ENCODE measurements at places on chromosomes 1 and 21.

- no peak for DNase-seq
These were observed 696 bp downstream of the TGFB2 start for GRCh38 chr1:218345673-218346390.

- DNase-seq = no peak
These were observed 30.2 kb downstream of the PRDX6 start for GRCh38 chr1:173507205-173507846.

- DNase-seq = no peak
These were observed 41.0 kb upstream of the GPR88 start for GRCh38 chr1:100496896-100497295.

DNA sequence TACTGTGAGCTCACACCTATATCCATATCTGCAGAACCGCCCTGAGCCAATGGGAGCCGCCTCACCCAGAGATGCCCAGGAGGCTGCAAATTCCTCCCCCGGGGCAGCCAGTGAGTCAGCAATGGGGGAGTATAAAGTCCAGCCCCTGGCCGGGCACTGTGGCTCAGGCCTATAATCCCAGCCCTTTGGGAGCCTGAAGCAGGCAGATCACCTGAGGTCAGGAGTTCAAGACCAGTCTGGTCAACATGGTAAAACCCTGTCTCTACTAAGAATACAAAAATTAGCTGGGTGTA, 5.0 kb upstream of the CLCNKB start:
- DNase-seq = no peak

DNA sequence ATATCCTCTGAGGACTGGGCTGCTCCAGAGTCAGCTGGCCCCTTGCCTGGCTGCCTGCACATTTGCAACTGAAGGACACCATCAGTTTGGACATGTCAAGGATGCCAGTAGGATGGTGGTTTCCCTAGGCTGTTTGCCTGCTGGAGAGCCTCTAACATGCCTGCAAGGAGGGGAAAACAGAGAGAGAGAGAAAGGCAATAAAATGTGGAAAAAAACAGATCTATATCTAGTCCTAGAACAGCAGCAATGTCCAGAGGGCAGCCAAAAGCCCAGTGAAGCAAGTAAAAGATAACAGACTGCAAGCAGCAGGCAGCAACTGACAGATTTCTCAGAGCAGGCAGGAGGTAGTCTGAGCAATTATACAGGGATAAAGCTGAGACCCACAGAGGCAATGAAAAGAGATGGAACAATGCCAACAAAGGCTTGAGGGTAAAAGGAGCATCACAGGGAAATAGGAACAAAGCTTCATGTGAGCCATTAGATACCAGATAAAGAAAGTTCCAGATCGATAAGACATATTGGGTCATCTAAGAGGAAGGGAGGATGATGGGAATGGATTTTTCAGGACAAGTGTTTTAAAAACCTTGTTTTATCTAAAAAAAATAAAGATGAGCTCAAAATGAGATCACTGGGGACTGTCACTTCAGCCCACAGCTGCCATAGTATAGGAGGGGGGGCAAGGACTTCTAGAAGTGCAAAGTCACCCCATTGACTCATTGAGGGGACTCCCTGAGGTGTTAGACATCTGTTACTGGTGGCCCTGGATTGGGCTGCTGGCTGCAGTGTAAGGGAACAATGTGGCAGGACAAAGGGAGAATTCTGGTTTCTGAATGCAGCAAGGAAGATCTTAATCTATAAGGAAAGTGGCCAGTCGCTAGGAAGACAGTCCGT, 38.6 kb upstream of the GADD45A start:
- no peak for DNase-seq

DNA sequence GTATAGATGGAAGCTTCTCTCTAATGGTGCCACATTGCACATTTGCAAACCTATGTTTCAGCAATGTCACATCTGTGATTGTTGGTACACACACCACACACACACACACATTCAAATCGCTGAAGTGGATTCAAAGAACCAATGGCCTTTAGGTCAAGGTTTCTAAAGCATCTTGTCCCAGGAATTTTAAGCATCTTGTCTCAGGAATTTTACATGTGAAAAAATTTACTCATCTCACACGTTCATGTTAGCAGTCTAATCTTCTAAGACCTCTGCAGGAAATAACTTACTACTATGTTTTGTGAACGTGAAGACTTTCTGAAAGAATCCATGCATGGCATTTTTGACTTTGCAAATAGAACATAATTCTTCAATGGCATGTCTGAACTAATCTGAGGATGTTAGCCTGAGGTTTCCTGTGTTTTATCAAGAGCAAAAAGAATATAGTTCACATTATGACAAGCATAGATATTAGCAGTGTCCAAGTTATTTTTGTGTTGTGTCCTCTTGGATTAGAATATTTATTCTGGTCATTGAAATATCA, 125.1 kb downstream of the CYYR1 start:
- DNase-seq = no peak

GRCh38 chr21:35833991-35834390, 226.3 kb downstream of the SETD4 start:
- no peak for DNase-seq

GRCh38 chr1:170267317-170267716, 121.6 kb downstream of the NTMT2 start:
- no peak for DNase-seq

GRCh38 chr21:43851593-43851992, 13.4 kb upstream of the AGPAT3 start:
- no peak for DNase-seq

DNA sequence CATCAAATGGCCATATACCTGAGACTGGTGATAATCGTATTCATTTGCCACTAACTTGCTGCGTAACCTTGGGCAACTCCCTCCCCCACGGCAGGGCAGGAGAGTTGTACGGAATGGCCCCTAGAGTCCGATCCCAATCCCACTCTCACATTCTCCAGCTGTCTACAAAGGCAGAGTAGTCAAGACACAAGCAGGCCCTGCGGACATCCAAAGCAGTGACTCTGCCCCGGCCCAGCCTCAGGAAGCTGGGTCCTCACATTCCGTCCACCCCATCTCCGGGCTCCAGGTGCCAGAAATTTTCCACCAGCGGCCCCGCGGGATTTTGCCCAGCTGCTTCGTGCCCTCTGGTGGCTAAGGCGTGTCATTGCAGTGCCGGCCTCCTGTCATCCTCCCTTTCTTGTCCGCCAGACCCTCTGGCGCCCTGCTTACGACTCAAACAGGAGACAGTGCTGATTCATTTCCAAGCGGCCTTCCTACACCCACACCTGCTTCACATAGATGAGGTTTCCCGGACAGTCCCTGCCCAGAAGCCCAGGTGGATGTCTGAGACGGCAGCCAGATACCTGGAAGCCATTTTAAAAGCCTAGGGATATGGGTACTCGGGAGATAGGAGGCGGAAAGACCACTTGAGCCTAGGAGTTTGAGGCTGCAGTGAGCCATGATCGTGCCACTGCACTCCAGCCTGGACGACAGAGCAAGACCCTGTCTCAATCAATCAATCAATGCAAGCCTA, 2.9 kb upstream of the S100A2 start:
- peak; percentile 80 for DNase-seq

- DNase-seq = no peak
These were observed 1.2 kb upstream of the LUZP1 start for GRCh38 chr1:23169727-23170335.

GRCh38 chr1:212607913-212608391, 609 bp upstream of the ATF3 start:
- no peak for DNase-seq

GRCh38 chr21:24225431-24225830, 1381.8 kb downstream of the MRPL39 start:
- DNase-seq = no peak

GRCh38 chr1:168472223-168472622, 71.6 kb downstream of the XCL2 start:
- no peak for DNase-seq

DNA sequence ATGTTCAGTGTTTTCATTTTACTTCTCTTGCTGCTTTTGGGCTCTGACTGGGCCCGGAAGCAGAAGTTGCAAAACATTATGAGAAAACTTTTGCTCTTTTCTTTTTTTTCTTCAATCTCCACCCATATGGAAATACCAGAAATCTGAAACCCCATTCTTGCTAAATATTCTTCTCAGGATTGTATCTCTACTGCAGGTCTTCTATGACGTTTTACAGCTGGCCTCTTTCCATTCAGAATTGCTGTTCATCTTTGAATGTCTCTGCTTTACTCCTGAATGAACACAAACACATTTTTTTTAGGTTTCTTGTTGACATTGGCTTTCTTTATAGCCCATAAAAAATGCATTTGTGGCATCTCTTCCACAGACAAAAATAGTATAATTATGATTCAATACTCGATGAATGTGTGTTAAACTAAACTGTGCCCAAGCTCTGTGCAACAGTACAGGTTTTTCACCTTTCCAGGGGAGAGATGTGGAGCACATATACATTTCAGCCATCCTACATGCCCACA, 18.8 kb downstream of the PTPRC start:
- DNase-seq = no peak

DNA sequence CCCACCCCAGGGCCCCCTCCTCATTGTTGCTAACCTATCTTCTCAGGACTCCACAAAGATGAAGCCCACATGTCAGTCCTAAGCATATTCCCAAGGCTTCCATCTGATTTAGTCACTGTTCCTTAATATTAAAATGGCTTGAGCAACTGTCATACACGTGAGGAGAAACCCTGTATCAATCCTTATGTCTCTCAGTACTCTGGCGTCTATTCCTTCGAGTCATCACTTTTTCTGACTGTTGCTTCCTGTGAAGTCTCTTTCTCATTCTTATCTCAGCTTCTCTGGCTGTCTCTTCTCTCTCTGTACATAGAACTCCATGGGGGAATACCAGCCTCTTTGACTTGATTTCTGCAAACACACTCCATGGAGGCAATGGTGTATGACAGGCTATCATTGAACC, 98.4 kb downstream of the C4BPA start:
- no peak for DNase-seq

GRCh38 chr1:45325851-45326506, 716 bp upstream of the HPDL start:
- no peak for DNase-seq

DNA sequence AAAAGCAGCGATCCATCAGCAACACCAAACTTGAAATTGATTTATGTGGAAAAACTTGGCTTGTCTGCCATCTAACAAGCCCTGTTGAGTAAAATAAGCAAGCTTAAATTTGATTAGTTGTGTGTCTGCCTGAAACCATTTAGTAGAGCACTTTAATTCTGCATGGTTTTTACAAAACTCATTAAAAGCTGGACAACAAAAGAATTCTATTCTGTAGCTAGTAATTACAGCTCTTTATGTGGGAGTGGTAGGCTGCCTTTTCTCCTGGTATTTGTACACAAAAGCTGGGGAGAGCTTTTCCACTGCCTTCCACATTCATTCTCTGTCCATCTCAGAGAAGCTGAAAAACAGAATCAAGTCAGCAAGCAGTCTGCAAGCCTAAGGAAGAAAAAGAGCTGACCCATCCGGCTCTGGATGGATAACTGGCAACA, 1.7 kb downstream of the ETS2 start:
- DNase-seq = no peak

GRCh38 chr21:43703035-43703880, 15.7 kb upstream of the PDXK start:
- no peak for DNase-seq

GRCh38 chr1:198072177-198072576, 84.6 kb upstream of the NEK7 start:
- DNase-seq = no peak

DNA sequence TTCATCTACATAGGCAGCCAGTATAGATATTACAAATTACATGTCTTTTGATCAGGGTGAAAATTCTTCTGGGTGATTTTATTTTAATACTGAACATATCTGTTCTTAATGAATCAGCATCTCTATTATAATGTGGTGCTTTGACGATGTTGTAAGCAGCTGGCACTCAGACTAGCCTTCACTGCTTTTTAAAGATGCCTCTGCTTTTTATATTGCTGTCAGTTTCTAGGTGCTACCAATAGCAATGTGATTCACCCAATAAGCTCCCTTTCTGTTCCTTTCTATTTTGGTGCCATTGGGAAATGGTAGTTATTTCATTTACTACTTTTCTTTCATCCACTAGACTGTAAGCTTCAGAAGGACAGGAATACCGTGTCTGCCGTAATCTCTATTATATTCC, 11.1 kb upstream of the ANGPTL1 start:
- DNase-seq = no peak

DNA sequence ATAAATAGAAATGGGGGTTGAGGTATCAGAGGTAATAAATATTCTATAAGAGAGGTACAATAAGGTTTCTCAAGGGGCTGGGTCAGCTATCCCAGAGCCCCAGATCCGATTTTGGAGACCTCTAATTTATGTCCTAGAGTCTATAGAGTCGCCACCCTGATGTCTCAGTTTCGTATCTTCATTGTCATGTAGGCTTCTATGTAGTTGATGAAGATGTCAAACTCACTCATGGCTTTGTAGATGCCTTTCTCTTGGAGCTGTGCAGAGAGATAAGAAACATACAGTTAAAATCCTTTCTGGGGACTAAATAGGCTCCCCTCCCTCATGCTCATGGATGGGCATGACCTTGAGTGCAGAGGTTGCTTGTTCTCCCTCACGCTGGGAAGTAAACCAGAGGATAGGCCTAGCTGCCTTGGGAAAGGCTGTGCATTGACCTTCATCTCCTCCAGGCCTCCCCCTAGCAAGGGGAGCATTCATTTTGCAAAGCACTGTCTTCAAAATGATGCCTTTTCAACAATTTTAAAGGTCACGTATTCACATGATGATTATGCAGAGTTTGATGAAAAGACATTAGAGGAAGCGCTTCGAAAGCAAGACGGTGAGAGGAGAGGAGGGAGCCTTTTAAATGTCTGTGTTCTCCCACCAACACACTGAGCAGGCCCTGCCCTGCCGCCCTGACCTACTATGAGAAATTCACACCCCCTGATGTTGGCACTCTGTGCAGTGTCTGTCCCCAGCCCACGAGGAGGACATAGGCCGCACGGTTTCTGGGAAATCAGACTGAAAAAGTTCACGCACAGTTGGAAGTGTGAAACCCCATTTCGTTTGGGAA, 1.9 kb upstream of the IL19 start:
- DNase-seq = no peak

DNA sequence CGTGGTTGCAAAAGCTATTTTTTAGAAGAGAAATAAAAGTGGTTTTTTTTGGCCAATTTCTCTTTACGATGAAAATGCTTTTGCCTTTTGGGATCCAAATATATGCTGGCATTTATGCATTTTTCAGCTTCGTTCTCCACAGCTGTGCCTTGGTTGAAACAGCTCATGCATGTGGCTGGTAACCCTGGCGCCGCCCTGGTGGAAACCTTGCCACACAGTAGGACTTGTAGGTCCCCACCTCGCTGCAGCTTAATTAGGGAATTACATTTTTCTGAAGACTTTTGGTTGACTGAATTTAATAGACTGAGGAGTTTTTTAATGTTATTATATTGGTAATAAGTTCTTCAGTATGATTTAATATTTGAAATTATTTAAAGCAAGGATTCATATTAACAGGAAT, 12.7 kb upstream of the PCP4 start:
- no peak for DNase-seq
